Memory B cell (primary cell): ENCODE measurements at places on chromosomes 4 and X.

DNA sequence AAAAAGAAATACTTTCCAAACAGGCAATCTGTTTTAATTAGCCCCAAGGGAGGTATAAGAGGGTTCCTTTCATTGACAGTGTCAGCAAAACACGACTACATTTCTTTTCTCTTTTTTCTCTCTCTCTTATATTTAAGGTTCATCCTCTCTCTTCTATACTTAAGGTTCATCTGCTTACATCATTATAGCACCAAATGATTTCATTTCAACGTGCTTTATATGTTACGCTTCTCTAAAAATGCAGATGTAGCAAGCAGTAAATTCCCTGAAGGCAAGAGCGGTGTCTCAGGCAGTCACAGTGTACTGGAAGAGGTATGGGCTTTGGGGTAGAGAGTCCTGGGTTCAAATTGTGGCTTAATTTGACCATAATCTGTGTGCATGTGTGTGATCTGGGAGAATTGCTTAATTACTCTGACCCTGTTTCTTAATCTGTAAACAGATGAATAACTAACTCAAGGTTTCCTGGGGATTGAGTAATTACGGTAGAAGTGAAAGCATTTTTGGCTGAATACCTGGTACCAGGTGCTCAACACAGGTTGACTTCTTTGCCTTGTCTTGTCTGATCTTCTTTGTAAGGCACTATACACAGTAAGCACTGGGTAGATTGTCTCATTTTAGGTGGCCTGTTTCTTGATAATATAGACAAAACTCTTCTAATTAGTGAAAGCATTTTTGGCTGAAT lies 180.8 kb downstream of the SPRY1 start:
- DNase-seq, result no peak

- DNase-seq, result no peak
Observed at GRCh38 chr4:8294036-8294435, 24.5 kb downstream of the HTRA3 start.

DNA sequence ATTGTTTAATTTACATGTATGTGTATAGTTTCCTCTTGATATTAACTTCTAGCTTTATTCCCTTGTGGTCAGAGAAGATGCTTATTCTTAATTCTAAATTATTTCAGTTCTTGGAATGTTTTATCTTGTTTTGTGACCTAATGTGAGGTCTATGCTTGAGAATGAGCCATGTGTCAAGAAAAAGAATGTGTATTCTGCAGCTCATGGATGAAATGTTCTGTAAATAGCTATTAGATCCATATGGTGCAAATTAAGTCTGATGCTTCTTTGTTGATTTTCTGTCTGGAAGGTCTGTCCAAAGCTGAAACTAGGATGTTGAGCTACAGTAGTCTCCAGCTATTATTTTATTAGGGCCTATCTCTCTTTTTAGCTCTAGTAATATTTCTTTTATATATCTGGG lies 187.3 kb upstream of the RASGEF1B start:
- DNase-seq, result no peak

DNA sequence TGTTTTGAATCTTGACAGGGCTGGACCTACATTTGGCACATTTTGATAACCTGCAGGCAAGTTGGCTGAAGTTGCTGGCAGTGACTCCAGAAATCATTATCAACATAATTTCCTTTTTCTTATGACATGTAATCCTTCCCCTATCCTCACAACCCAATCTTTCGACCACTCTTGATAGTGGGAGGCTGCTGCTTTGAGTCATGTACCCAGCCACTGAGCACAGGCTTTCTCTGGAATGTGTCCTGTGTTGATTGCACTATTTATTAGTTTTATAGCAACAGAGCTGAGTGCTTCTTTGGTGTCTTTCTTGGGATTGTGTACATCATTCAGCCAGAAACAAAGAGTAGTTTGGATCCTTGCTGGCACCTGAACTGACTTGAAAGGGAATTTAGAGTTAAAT lies 183.1 kb upstream of the LEF1 start:
- no peak for DNase-seq

- DNase-seq, result no peak
Observed at GRCh38 chr4:76308548-76308947, 2.0 kb downstream of the STBD1 start.
